Cardiac muscle cell (in vitro differentiated cells and primary cell): ENCODE measurements at places on chromosomes 3 and 15.

GRCh38 chr15:77723756-77724155 is 91.0 kb upstream of the LINGO1 start:
- H3K4me3 ChIP-seq = no peak overlapping the region
- H3K4me1 ChIP-seq = peaks cover 18% of the 10 kb centered on the region
- H3K27me3 ChIP-seq = no peaks in the 10 kb centered on the region
- DNase-seq = no peak
- no peaks in the 10 kb centered on the region for H3K36me3 ChIP-seq

DNA sequence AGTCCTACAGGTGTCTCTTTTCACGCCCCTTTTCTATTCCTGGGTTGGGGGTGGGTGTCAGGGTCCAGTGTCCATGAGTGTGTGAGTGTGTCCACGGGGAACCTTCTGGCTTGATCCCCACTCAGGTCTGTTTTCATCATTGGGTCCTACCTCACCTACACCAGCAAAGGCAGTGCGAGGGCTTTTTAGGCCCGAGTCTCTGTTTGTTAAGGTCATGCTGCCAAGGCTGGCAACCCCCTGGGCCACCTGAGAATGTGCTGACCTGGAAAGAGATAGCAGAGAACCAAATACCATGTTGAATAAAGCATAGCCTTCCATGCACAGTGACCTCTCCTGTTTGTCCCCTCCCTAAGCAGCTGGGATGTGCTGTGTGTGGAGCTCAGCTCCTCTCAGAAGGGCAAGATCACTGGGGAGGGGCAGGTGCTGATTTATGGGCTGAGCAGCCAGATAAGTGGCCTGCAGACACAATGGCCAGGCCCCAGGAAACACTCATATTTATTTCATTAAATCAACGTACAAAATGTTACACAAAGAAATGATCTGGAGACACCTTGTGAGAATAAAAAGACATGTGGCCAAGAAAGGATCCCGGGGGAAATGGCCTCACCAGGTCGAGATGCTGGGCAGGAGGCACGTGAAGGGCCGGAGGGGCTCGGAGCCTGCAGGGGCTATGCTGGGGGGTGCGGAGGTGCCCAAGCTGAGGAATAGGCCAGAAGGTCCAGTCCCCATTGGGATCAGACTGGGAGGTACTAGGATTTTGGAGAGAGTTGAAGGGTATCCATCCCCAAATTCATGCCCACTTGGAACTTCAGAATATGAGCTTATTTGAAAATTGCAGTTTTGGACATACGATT is 36.1 kb downstream of the RAB6B start:
- H3K36me3 ChIP-seq = no peaks in the 10 kb centered on the region
- H3K4me3 ChIP-seq = no peak overlapping the region
- no peaks in the 10 kb centered on the region for H3K4me1 ChIP-seq

DNA sequence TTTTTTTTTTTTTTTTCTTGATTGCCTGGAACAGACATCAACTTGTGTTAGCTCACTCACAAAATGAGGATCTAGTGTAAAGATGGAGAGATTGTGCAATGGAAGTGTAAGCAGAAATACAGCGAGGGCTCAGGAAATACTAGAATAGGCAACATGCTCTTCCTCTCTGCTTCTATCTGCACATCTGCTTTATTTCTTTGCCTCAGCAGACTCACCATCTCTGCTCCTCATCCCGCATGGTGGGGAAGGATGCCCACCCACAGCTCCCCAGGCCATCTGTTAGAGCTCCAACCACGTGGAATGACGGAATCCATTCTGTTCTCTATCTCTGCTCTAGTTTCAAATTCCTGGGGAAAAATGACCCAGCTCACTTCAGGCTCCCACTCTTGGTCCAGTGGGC is 128.0 kb upstream of the ADAMTS9 start:
- peaks cover 33% of the 10 kb centered on the region for H3K4me1 ChIP-seq
- H3K27ac ChIP-seq = peak overlapping the region; percentile 84
- DNase-seq = no peak
- no peak overlapping the region for H3K4me3 ChIP-seq
- H3K36me3 ChIP-seq = no peaks in the 10 kb centered on the region

DNA sequence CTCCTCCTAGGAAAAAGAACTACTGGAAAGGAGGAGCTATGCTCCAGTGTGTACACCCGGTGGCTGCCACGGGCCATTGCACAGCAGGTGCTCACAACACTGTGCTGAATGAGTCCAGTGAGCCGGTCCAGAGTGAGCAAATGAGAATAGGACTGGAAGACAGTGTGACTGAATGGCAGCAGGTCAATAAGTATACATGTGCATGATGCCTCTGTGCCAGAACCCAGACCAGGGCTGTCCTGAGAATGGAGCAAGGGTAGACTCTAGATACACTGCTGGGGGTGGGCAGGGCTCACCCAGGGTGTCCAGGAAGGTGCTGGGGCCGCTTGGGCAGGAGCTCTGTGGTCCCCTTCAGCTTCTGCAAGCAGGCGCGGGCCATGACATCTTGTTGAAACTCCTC is 8.3 kb downstream of the POLG start:
- DNase-seq = no peak
- H3K4me1 ChIP-seq = no peaks in the 10 kb centered on the region
- H3K36me3 ChIP-seq = peaks cover 85% of the 10 kb centered on the region
- no peak overlapping the region for H3K4me3 ChIP-seq
- no peaks in the 10 kb centered on the region for H3K27me3 ChIP-seq

GRCh38 chr15:72086010-72086697 is 31.8 kb downstream of the MYO9A start:
- no peaks in the 10 kb centered on the region for H3K36me3 ChIP-seq
- no peak for DNase-seq
- H3K4me1 ChIP-seq = no peaks in the 10 kb centered on the region
- H3K4me3 ChIP-seq = no peak overlapping the region
- no peaks in the 10 kb centered on the region for H3K27me3 ChIP-seq

DNA sequence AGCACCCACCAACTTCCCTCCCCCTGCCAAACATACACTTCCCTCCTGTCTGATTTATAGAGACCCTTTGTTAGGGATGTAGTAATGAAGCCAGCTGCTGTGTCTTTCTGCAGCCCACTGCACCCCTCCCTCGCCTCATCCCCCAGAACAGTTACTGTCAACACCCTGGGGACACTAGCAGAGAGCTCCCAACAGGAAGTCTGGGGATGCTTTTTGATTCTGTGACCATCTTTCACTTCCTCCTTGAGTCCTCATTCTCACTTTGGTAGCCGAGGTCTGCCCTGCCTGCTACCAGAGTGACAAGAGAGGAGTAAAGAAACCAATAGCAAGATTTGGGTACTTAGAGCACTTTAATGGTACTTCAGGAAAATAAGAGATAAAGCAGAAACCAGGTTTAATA is 201.6 kb downstream of the SATB1 start:
- no peak for DNase-seq
- H3K27ac ChIP-seq = no peak overlapping the region
- H3K4me1 ChIP-seq = peaks cover 6% of the 10 kb centered on the region
- no peak overlapping the region for H3K4me3 ChIP-seq

- H3K27me3 ChIP-seq = no peaks in the 10 kb centered on the region
- H3K36me3 ChIP-seq = no peaks in the 10 kb centered on the region
- H3K27ac ChIP-seq = no peak overlapping the region
- DNase-seq = no peak
Measured at GRCh38 chr3:90253131-90253530, 1145.7 kb downstream of the EPHA3 start.

- H3K4me1 ChIP-seq = no peaks in the 10 kb centered on the region
- H3K27ac ChIP-seq = no peak overlapping the region
- no peak overlapping the region for H3K4me3 ChIP-seq
- no peak for DNase-seq
- no peaks in the 10 kb centered on the region for H3K27me3 ChIP-seq
Measured at GRCh38 chr3:49265661-49266386, 11.2 kb downstream of the C3orf62 start.

GRCh38 chr3:124923833-124924232 is 10.7 kb downstream of the MUC13 start:
- no peaks in the 10 kb centered on the region for H3K27me3 ChIP-seq
- H3K36me3 ChIP-seq = no peaks in the 10 kb centered on the region
- H3K4me3 ChIP-seq = no peak overlapping the region
- no peaks in the 10 kb centered on the region for H3K4me1 ChIP-seq
- no peak for DNase-seq
